ENCODE measurements at places on chromosomes 12 and 14.

DNA sequence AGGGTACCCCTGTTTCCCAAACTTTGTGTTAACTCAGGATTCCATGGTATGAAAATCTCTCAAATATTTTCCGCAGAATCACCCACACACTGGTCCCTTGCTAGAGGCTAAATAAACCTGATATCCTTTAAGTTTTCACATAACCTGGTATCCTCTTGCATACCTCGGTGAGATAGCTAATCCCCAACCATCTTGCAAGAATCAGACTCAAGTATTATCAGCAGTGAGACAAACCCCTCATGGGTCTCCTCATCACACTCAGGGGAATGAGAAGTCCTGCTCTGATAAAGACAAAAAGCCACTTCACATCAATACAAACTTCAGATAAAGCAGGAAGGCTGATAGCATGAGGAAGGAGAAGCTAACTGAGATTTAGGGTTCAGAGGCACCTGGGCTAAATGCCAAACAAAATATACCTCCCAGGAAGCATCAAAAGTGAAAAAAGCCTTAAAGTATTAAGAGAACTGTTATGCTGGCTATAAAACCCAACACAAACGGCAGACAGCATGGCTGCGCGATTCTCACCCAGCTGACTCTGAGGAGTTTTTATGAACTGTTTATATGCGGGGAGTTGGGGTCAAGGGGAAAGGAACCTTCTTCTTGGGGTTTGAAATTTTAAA, 96.5 kb downstream of the FOXN3 start:
- DNase-seq = no peak

GRCh38 chr12:130441771-130442760, 104.4 kb downstream of the PIWIL1 start:
- DNase-seq = no peak

DNA sequence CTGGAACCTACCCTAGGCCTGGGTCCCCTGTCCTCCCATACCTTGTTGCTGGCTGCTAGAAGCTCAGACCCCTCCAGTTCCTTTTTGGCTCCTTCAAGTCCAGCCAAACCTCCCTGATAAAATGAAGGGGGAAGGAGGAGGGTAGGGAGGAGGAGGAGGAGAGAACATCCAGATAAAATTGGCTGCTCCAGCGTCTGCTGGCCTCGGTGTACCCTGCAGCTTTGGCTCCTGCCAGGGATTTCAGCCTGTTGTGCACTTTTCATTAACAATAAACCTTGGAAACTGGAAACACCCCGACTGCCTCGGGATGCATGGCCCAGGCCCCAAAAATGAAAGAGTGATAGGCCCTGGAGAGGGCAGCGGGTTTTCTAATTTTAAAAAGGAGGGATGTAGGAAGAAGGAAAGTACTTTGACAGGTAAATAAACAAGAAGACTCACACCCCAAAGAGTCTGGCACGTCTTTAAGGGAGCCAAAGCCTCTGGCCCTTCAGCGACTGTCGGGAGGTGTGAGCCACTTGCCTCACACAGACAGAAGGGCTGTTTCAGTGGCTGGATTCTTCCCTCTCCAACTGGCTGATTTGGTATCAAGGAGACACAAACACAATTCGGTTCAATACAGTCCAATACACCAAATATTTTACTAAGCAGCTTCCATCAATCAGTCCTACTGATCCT, 49.8 kb downstream of the NUAK1 start:
- no peak for DNase-seq

DNA sequence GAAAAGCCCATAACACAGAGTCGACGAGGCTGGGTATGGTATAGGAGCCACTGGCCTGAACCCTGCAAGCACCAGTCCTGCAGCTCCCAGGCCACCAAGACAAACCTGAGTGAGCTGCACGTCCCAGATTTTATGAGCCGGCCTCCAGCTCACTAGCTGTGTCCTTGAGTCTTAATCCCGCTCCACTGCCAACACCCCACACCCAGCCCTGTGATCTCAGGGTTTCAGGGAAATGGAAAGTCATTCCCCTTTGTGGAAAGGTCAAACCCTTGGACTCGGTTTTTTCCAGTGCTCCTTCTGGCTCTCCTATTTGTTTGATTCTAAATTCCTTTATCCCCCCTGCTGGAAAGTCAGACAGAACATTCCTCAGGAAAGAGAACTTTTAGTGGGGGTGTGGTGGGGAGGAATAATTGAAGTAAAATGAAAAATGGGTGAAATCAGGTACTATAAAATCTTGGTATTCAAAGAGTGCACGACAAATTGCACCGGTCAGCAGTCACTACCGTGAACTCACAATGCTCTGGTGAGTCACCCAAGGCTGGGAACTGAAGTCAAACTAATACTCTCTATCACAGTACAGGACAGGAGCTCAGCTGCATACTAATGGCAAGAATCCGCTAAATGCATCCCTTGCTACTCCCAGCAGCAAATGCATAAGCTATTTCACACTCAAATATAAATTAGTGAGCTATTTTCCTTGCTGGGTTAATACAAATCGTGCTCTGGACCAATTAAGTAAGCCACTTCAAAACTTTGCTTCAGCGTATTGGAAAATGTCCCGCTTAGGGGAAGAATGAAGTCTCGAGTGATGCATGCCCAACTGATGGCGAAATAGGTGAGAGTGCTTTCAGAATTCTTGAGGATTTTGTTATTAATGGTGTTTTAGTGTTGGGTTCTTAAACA, 9.0 kb downstream of the PITPNM2 start:
- DNase-seq = peak; percentile 55

- no peak for DNase-seq
These were observed 77.1 kb downstream of the KCNMB4 start for GRCh38 chr12:70443062-70443673.

GRCh38 chr14:79378020-79378419, 833.3 kb downstream of the DIO2 start:
- DNase-seq = no peak

- DNase-seq = peak; percentile 10
These were observed 68.0 kb upstream of the IFNG-AS1 start for GRCh38 chr12:67921286-67921685.

DNA sequence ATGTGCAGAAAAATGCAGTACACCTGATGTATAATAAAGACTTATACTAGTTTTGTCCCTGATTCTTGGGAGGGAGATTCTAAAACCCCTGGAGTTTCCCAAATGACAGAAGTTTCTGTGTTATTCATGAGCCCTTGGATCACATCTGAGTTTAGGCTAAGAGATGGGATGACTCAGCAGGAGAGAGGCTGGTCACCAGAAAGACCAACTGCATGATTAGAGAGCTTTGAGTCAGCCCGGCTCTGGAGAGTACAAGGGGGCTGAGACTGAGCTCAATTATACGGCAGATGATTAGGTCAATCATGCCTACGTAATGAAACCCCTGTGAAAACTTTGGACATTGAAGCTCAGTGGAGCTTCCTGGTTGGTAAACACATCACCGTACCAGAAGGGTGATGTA, 174.2 kb downstream of the SSPN start:
- DNase-seq = peak; percentile 63

GRCh38 chr12:31752450-31752849, 23.6 kb upstream of the AMN1 start:
- DNase-seq = no peak

- DNase-seq = peak; percentile 95
These were observed 49.6 kb upstream of the RASSF3 start for GRCh38 chr12:64560396-64561301.

DNA sequence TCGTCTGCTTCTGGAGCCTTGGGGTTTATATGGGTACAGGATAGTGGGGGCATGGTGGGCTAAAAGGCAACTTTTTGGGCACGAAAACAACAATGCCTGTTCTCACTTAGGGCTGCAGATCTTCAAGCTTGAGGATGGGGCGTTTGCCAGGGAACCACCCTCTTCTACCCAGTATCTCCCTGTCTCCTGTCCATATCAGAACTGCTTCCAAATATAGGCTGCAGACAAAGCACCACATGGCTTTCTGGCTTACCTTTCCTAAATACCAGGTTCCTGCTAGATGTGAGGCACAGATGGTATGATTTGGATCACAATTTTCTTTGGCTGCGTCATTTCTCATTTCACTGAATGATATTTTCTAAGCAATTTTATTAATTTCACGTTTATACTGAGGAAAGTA, 70.4 kb downstream of the CMAS start:
- no peak for DNase-seq

GRCh38 chr12:9051158-9051550, 61.8 kb downstream of the KLRG1 start:
- no peak for DNase-seq

DNA sequence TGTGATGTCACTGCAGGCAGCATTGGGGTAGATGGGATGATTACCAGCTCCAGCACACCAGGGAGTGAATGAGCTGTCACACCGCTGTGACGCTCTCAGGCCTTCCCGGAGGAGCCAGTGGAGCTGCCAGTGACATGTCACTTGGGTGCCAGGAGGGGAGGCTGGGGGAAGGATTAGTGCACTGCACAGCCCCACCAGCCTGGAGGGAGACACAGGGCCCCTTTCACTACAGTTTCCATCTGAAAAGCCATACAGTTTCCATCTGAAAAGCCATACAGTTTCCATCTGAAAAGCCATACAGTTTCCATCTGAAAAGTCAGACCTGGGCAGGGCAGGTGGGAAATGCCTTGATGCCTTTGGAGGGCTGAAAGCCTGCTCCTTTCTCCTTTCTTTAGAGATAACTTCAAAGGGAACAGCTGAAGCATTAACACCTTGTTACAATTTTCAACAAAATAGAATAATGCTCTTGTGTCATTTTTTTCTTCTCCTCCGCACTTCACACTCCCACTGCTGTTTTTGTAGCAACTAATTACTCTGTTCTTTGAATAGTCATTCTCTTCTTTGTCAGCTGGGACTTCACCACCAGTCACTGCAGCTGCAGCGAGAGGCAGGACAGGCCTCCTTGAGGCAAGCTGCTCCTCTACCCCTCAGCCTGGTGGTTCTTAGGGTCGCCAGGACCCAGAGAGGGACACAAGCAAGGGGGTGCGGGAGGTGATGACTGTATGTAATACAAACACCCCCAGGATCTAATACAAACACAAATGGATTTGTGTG, 256.9 kb upstream of the RGS6 start:
- DNase-seq = no peak

DNA sequence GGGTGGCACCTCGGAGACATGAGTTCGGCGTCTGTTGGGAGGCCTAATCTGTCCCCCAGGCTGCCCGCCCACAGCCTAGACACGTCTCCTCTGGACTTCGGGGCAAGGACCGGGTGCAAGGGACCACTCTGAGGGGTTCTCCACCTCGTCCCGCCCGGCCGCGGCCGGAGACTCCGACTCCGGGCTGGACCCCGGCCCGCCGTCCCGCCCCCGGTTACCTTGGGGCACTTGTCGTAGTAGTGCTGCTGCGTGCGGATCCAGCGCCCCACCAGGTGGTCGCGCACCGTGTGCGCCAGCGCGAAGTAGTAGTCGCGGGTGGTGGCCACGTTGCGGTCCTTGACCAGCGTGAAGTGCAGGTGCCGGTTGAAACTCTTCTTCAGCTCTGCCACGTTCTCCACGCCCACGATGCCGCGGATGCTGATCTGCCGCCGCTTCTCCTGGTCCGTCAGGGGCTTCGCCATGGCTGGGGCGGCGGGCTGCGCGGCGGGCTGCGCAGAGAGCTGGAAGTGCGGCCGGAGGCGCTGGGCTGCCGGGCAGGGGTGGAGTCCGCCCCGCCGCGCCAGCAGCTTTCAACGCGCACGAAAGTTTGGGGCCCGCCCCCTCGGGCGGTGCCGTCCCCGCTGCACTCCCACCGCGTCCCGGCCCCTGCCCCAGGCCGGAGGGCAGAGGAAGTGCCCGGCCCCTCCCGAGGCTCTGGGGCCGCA, at the start of gene PYGL:
PYGL (minus strand) TSS at position 541 of the 704 bp plus-strand sequence; CDS start at position 461, 80 bp downstream.
- DNase-seq = peak; percentile 70

- no peak for DNase-seq
These were observed 115.9 kb upstream of the TMPO start for GRCh38 chr12:98399532-98399931.

- peak; percentile 42 for DNase-seq
These were observed 11.4 kb upstream of the BCAT1 start for GRCh38 chr12:24960222-24960855.

DNA sequence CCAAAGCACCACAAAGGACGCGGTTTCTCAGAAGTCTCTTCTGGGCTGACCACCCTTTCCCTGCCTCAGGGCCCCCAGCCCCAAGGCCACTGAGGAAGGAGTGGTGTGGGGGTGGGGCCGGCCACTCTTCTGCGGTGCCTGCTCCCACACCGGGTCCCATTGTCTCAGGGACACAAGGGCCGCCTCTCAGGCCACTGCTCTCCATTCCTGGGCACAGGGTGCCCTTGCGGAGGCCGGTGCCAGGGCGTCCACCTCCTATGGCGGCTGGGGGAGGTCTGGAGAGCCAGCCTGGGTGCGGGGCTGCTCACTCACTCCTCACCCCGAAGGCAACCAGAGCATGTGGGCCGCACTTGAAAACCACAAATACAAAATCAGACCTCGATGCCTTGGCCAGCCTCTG, 44.1 kb downstream of the PRIMA1 start:
- DNase-seq = no peak

GRCh38 chr14:89351221-89351515, 65.9 kb downstream of the FOXN3 start:
- no peak for DNase-seq

DNA sequence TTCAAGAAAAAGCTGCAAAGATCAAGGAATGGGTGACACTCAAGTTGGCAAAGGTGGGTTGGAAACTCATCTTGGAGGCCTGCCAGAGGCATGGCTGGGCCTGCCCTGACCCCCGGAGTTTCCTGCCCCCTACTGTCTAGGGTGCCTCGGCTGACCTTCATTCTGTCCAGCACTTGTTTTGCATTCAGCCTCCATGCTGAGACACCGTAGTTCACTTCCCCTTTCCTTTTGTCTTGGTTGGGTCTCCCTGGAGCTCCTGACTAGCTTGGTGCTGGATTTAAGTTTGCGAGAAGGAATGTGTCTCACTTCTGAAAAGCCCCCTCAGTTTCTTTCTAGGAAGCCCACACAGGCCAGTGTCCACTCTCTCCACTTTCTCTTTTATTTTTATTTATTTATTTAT, 26.5 kb downstream of the PLEKHH1 start:
- no peak for DNase-seq

DNA sequence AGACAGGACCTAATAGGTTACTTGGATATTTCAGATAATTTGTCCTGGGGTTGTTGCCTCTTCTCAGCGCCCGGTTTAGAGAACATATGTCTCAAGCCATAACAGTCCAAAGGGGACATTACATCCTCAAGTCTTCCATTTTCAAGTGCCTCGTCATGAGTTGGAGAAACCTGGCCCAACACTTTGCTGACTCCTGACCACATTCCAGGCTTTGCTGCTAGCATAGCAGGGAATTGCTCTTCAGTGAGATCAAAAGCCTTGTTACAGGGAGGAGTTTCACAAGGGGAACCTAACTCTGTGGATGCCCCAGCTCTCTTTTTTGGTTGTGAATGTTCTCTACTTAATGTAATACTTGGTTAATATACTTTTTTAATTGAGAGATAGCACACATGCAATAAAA, 8.2 kb upstream of the MMP19 start:
- DNase-seq = peak; percentile 42

- DNase-seq = peak; percentile 93
These were observed 9.3 kb downstream of the SYNE3 start for GRCh38 chr14:95507174-95507573.

GRCh38 chr12:33676866-33677265, 237.2 kb upstream of the SYT10 start:
- DNase-seq = no peak

DNA sequence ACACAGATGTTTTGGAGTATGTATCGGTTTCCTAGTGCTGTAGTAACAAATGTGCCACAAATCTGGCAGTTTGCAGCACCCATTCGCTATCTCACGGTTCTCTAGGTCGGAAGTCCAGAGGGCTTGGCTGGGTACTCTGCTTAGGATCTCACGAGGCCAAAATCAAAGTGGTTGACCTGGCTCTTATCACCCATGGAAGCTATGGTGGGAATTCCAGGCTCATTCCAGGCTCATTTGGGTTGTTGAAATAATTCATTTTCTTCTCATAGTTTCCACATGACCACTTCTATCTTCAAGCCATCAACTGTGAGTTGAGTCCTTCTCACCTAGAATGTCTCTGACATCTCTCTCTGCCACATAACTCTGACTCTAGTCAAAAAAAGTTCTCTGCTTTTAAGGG, 431.0 kb upstream of the TMPO start:
- DNase-seq = no peak

Measured in fibroblast of gingiva (primary cell).